Hepatocyte (in vitro differentiated cells): ENCODE measurements at places on chromosomes 3 and 15.
A peak's percentile ranks its signal among the peaks of the same experiment; 100 is the strongest.

DNA sequence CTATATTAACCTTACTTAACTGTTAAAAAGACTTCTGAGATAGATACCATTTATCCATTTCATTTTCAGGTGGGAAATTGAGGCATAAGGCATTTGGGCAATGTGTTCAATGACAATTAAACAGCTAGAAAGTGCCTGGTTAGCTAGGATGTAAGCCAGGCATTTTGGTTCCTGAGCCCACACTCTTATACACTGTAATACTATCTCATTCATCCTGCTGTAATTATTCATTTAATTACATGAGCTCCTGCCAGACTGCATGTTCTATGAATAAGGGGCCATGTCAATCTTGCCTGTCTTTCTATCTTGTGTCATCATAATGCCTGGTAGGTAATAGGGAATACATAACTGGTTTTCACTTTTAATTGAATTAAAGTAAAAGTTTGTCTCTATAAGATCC, 74.0 kb downstream of the RBMS3 start:
- no peak for DNase-seq

DNA sequence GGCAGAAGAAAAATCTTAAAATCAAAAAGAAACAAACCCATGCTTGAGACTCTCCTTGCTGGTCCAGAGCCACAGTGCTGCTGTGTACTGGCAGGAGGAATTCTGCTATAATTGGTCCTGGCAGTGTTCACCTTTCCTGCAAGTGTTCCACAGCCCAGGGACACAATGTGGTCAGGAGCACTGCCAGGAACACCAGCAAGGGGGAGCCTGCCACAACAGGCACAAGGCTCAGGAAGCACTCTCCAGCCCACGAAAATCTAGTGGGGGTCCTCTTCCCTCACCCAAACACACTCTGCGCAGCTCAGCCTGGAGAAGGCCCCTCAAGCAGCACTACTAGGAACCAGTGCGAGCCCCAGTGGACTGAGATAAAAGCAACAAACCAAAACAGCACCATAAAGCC, 92.9 kb downstream of the UBE3A start:
- no peak for DNase-seq

- DNase-seq, result no peak
Observed at GRCh38 chr15:100059094-100059493, 282.7 kb downstream of the ADAMTS17 start.

DNA sequence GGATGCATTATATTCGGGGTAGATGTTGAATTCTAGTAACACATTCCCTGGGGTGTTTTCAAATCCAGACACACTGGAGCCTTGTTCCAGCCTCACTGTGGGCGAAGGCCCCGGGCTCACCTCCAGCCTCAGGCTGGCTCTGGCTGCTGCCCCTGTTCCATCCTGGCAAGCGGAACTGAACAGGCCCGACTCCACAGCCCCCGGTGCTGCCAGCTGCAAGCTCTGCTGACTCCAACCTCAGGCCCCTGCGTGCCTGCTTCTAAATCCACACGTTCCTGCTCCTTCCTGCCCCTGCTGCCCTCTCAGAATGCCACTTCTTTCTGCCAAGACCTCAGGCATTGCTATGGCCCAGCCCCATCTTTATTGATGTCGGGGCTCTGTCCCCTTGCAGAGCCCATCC, 90.6 kb downstream of the LIPC start:
- no peak for DNase-seq

GRCh38 chr3:56415652-56416051, 52.6 kb downstream of the ERC2 start:
- no peak for DNase-seq

- DNase-seq, result no peak
Observed at GRCh38 chr3:114584734-114585371, 291.0 kb downstream of the TIGIT start.

GRCh38 chr15:64813075-64813474, 12.4 kb downstream of the PIF1 start:
- DNase-seq, result peak; percentile 55

GRCh38 chr3:52561028-52561747, 24.8 kb downstream of the UQCC5 start:
- DNase-seq, result no peak

GRCh38 chr3:12421132-12421531, 63.1 kb upstream of the TSEN2 start:
- no peak for DNase-seq

DNA sequence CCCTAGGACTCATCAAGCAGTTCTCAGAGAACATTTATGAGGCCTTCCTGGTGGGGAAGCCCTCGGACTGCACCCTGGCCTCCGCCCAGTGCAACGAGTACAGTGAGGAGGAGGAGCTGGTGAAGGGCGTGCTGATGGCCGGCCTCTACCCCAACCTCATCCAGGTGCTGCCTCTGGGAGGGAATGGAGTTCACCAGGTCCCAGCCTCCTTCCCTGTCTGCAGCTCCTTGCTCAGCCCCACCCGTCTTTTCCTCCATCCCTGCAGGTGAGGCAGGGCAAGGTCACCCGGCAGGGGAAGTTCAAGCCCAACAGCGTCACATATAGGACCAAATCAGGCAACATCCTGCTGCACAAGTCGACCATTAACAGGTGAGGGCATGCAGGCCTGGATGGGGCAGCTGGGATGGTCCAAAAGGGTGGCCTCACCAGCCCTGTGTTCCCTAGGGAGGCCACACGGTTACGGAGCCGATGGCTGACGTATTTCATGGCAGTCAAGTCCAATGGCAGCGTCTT, 46.3 kb downstream of the DHX30 start:
- no peak for DNase-seq

- no peak for DNase-seq
Observed at GRCh38 chr3:89571298-89571697, 463.9 kb downstream of the EPHA3 start.
